GF-D8 (cell line): ENCODE measurements at places on chromosomes 12 and 14.

DNA sequence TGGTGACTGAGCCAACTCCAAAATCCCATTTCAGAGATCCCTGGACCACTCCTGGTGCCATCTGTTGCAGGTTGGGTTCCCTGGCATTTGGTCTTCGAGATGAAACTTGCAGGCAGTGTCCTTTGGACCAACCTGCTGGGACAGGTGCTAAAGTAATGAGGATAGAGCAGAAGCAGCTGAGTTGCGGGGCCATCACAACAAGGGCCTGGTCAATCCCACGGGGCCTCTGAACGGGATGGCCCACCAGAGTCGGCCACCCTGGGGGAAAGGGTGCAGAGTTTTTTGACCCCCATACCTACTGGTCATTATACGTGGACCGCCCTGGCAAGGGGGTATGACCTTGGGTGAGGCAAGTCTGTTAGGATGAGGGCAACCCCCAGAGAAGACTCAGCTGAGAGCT lies 39.3 kb downstream of the DLK1 start:
- no peak for DNase-seq

GRCh38 chr12:96213869-96214268 lies 19.7 kb downstream of the ELK3 start:
- no peak for DNase-seq

GRCh38 chr12:75781532-75782046 lies 250.0 kb downstream of the PHLDA1 start:
- DNase-seq: no peak

DNA sequence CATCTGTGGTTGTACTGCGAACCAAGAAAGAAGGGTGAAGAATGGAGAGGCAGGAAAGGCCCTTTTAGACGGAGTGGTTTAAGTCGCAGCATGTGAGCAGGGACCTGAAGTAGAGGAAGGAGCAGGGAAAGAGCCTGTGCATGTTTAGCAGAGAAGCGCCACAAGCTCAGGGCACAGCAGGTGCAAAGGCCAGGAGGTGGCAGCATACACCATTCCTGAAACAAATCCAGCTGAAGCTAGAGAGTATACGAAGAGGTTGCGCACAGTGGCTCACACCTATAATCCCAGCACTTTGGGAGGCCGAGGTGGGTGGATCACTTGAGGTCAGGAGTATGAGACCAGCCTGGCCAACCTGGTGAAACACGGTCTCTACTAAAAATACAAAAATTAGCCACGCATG lies 49.9 kb downstream of the HELB start:
- no peak for DNase-seq
